ENCODE measurements at places on chromosomes 6 and 20.

DNA sequence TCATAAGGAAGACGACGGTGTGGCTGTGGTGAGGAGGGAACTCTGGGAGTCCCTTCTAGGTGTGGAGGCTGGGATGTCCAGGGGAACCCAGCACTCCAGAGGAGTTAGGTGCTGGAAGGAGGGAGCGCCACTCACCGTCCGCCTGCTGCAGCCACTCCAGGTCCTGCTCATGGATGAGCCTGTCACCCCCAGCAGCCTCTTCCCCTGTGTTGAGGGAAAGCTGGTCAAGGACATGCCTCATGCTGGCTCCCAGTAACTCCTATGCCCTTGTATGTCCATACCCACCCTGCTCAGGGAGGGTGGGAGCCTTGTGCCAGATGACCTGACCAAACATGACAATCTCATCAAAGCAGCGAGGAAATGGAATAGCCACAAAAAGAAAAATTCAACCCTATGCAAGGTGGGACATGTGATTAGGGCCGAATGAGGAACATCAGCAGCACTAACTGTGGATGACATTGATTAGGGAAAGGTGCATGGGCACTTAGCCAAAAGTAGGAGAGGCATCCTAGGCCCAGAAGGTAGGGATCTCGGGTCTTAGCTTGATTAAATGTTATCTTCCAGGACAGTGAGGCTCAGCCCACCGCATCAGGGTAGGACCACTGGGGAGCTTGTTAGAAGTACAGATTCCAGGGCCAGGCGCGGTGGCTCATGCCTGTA, 3.0 kb downstream of the DNPH1 start:
- DNase-seq = no peak

DNA sequence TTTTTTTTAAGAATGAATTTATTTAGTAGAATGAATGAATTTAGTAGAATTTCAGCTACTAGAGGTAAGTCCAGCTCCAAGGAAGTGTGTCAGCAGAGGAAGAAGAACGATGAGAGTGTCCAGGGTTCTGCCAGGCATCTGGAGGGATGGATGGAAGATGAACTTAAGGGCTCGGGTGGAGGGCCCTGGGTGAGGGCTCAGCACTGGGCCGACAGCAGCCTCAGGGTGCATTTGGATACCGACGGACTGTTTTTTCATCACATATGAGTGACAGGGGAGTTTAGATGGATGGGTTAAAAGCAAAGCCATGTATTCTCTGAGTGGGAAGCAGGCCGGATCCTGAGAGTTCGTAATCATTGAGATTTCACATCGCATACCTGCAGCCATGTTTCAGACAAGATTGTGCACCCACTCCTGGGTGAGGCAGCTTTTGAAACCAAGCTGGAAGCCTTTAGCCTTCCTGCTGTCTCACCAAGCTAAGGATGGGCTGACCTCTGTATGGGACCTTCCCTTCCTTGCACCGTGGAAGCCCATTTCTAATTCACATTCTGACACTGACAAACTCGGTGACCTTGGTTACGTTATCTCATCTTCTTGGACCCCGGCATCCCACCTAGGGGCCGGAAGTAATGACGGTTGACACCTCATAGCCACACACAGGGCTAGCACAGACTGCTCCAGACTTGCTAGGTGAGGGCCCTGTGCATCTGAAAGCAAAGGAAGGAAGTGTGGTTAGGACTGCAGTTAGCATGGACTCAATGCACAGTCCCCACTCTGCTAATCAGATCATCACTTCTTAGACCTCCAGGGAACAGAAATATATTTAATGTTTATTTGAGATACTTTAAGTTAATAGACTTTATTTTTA, 228.5 kb downstream of the SLC24A3 start:
- DNase-seq = no peak

DNA sequence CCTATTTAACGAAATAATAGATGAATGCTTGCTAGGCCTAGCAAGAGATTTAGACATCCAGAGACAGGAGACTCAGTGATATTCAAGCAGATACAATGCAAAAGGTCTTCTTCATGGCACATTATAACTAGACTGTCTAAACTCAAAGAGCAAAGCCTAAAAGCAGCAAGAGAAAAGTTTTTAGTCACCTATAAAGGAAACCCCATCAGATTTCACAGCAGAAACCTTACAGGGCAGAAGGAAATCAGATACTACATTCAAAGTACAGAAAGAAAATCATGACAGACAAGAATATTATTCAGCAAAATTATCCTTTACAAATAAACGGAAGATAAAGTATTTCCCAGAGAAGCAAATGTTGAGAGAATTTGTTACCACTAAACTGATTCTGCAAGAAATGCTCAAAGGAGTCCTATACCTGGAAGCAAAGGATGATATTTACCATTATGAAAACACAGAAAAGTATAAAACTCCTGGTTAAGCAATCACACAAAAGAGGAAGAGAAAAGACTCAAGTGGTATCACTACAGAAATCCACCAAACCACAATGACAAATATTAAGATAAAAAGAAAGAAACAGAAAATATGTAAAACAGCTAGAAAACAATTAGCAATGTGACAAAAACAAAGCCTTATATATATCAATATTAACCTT, 333.7 kb downstream of the MEI4 start:
- no peak for DNase-seq

DNA sequence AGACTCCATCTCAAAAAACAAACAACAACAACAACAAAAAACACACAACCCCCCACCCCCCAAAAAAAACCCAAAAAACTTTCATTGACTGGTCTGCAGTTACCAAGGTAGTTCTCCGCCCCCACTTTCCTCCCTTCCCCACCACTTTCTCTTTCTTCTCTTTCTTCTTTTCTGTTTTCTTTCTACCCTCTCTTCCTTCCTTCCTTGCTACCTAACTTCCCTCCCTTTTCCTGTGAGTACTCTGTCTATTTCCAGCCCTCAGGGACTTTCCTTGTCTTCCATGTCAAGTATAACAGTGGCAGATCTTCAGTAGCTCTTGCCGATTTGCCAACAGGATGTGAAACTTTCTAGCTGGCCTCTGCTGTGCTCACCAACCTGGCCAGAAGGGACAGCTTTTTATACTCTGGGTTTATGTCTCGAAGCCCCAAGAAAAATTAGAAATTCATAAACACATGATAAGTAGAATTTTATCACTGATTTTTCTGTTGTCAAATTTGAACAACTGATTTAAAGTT, 399.5 kb downstream of the QKI start:
- DNase-seq = peak; percentile 2

GRCh38 chr6:108622641-108623298, 62.1 kb downstream of the FOXO3 start:
- peak; percentile 92 for DNase-seq

GRCh38 chr6:21245488-21245887, 348.1 kb upstream of the SOX4 start:
- no peak for DNase-seq

GRCh38 chr6:143677577-143677890, 231 bp upstream of the PHACTR2 start:
- no peak for DNase-seq

- no peak for DNase-seq
Observed at GRCh38 chr6:69863766-69864165, 2.6 kb upstream of the COL19A1 start.

DNA sequence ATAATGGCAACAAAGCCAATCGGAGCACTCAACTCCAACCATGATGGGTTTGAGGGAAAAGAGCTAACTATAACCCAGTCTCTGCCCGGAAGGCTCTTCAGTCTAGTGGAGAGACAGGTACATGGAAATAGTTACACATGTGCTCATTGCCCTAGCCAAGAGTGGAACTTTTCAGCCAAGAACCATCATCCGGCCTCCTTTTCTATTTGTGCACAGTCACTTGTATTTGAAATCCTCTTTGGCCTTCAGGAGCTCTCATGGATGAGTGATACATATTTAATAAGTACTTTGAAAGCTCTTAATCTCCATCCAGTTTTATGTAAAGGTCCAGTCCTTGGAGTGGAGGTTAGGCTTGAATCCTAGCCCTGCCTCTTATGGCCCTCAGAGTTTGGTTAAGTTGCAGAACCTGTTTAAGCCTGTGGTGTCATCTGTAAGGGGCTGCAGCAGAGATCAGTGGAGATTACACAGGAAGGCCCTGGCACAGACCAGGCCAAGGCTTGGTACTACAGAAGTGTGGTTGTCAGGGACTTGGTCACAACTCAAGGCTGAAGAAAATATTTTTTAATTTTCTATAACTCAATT, 72.3 kb upstream of the SMLR1 start:
- no peak for DNase-seq
